ENCODE measurements at places on chromosomes 6 and 20.
A peak's percentile ranks its signal among the peaks of the same experiment; 100 is the strongest.

GRCh38 chr6:63097222-63097621 is 114.0 kb upstream of the FKBP1C start:
- DNase-seq: no peak

DNA sequence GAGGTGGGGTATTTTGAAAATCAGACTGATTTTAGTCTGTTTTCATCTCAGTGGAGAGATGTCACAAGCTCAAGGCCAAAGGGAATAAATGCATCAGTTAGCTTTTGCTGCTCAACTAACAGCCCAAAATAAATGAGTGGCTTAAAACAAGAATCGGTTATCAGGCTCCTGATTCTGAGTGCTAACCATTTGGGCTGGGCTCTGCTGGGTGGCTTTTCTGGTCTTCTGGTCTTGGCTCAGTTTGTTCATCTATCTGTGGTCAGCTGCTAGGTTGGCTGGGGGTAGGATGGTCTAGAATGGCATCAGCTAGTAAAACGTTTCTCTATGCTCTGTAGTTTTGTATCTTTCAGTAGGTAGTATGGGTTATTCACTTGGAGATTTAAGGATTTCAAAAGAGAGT is 357.5 kb upstream of the JAG1 start:
- DNase-seq: no peak

GRCh38 chr6:90074161-90074850 is 180.0 kb downstream of the GJA10 start:
- no peak for DNase-seq

GRCh38 chr20:57060407-57061050 is 205.9 kb downstream of the BMP7 start:
- no peak for DNase-seq

DNA sequence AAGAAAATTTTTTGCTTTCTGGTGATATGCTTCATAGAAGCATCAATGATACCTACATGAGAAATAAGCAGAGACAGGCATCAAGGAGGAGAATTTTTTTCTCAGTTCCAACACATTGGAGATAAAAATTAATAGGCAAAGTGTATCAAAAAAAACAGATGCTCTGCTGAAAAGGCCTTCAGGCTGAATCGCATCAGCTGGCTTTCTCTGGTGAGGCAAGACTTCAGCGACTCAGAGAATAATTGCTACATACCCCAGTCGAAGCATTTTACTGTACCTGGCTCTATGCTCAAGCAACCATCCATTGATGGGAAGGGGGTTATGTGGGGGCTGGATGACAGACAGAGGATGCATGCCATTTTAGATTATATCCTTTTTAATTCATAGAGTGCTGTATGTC is 415.1 kb downstream of the TFAP2A start:
- no peak for DNase-seq

DNA sequence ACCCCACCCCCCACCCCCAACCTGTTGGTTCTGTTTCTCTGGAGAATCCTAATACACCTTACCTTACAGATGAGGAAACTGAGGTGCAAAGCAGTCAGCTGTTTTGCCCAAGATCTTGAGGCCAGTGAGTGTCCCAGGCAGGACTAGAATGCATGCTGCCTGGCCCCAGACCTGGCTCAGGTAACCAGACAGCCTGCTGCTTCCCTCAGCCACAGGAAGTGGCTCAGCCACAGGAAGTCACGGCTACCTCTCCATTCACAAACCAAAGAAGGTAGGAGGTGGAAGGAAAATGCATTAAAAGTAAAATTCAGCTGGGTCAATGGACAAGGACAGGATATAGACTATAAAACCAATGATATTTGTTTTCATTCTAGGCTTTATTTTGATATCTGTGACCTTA is 517.6 kb downstream of the CD83 start:
- DNase-seq: peak; percentile 33

DNA sequence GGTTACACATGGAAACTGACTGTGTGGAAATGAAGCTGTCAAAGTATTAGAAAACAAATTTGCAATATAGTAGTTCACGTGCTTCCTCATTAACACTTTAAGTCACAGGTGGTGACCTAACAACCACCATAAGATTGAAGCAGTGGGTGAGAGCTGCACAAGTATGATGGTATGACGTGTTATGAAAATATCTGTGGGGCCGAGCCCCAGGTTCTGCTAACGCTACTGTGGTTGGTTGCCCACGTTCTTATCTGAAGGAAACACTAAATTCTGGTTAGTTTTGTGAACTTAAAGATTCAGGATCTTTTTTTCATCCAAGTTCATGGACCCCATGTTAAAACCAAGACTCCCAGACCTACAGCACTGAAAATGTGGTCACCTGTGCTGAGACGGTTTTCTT is 243.0 kb upstream of the RIN2 start:
- DNase-seq: no peak

DNA sequence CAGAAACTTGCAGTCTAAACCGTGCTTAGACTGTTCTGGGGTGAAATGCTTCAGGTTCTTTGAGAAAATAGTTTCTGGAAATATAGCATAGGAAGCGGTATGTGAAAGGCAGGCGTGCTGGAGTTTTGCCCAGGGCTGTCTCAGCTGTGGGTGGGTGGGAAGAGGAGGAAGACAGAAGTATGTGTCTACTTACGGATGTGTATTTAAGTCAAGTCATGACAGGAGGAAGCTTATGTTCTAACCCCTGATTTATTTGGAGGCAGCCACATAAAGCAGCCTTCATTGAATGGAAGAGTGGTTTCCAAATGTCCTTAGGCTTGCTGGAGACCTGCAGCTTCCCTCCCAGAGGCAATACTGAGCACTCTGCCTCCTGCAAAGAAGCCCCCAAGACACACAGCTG is 345.8 kb upstream of the PRND start:
- DNase-seq: no peak

DNA sequence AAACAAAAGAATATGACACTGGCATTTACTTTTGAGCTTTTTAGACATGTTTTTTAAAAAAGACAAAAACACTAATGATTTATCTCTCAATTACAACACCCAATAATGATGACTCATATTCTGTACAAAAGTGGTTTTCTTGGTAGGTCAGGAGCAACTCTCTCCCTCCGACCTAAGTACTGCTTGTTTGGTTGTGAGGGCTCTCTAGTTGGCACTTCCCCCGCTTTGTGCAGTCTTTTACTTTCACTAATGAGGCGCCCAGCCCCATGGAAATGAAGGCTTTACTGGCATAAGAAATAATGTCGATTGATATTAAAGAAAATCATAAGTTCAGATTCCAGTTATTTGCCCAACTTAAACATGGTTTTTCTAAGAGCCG is 1.3 kb downstream of the KPNA5 start:
- no peak for DNase-seq

DNA sequence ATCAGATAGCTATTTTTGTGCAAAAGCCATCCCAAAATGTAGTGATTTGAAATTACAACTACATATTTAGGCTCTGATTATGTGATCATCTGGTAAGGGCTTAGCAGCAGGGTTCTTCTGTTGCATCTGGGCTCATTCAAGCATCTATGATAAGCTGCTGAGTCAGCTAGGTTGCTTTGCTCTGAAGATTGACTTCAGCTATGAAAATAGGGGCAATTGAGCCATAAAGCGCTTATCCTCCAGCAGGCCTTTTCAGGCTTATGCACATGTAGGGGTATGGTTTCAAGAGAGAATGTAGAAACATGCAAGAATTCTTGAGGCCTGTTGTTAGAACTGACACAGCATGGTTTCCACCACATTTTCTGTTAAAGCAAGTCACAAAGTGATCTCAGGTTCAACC is 114.1 kb downstream of the PLCB1 start:
- no peak for DNase-seq

DNA sequence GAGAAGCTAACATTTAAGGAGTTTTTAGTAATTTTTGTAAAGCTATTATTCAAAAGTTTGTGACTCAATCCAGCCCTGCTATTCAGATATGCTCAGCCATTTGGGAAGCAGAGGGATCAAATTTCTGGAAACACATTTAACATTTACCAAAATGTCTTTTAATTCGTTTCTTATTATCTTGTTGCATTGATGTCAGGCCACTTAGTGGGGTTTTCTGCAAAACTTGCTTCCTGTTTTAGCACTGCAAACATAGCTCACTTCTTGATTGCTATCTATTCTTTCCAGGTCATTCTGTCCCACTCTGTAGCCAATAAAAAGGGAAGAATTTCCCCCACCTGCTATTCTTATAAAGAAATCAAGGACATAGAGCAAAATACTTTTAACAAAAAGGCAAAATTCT is 176.9 kb upstream of the SUPT3H start:
- DNase-seq: no peak

- no peak for DNase-seq
Measured at GRCh38 chr20:51876313-51876940, 74.1 kb upstream of the SALL4 start.

- DNase-seq: no peak
Measured at GRCh38 chr6:29984992-29985391, 42.7 kb downstream of the HLA-A start.

- no peak for DNase-seq
Measured at GRCh38 chr20:57708694-57709673, 831 bp downstream of the PMEPA1 start.

DNA sequence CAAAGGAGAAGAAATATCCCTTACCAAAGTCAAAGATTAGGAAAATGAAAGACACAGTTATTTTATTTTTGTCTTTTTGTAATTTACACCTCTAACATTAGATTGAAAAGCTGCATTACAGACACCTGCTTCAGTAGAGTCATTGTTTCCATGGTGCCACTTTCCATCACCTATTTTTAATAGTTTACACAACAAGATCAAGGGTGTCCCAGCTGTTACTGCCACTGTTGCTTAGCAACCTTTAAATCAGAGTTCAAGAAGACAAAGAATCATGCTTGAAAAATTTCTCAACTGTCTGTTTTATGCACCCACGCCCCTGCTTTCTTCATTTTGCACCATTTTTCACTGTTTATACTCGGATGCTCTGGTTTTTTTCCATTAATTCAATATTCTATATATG is 668.2 kb upstream of the GJE1 start:
- no peak for DNase-seq

DNA sequence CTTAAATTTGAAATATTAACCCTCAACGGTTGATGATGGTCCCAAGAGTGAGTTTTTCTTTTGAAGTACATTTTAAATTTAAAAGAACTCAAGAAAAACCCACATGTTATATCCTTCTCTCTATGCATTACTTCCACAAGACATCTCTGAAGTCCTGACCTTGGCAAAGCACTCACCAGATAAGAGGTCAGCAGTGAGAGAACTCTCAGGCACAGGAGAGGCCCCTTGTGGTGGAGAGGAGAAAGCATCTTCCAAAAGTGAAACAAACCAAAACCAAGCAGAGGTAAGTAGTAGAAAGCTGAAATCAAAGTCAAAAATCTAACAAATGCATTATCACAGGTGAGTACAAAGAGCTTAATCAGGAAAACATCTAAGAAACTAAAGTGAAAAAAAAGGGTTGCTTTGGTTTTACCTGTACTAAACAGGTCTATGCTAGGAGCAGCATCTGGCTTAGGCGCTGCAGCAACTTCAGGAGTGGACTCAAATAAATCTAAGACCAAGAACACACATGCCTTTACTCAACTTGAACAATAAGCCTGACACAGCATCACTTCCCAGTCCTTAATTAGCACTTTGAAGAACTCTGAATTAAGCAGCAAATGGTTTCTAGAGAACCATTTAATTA is 80.5 kb downstream of the PRSS35 start:
- DNase-seq: no peak

DNA sequence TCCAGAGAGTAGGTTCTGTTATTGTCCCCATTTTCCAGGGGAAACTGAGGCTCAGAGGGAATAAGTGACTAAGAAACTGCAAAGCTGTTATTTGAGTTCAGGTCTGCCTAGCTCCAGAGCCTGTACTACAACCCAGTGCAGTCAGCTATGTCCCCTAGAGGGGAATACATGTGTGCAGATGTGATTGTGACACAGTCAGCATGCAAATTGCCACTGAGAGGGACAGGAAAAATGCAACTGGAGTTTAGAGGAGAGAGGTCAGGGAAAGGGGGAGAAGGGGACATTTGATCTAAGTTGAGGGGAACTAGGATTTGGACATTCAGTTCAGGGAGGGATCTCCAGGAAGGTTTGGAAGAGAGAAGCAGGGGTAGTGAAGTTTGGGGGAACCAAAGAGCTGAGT is 38.6 kb upstream of the EPB41L1 start:
- no peak for DNase-seq

DNA sequence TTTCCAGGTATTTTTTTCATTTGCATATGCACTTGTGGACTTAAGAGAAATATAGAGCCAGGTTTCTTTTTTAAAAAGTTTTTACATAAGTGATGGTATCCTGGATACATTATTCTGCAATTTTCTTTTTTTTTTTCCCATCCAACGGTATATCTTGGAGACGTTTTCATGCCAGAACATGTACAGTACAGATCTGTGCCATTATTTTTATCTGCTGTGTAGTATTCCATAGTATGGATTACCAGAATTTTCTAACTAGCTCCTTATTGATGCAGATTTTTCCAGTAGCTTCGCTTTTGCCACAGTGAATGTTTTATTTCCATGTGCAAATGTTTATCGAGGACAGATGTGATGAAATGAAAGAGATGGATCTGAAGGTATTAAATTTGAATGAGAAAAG is 34.1 kb downstream of the PPP1R16B start:
- no peak for DNase-seq

- no peak for DNase-seq
Measured at GRCh38 chr6:3324262-3324942, 65.7 kb downstream of the PSMG4 start.

DNA sequence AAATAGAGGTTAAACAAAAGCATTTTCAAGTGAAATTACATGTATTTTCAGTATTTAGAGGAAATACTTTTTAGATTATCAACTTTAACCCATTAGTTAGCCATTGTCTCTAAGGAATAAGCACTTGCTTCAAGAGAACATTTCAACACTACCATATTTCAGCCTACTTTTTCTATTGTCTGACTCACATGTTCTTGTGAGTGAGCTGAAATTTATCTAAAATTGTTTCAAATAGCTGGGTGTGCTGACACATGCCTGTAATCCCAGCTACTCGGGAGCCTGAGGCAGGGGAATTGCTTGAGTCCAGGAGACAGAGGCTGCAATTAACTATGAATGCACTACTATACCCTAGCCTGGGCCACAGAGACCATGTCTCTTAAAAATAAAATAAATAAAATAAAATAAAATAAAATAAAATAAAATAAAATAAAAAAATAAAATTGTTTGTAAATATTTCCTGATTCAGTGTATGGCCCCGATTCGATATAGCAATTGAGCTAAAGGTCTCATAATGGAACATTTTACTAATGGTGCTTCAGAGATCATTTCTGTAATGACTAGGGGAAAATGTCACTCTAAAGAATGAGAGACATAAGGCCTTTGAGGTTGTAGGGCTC is 324.6 kb upstream of the PLCB4 start:
- no peak for DNase-seq

DNA sequence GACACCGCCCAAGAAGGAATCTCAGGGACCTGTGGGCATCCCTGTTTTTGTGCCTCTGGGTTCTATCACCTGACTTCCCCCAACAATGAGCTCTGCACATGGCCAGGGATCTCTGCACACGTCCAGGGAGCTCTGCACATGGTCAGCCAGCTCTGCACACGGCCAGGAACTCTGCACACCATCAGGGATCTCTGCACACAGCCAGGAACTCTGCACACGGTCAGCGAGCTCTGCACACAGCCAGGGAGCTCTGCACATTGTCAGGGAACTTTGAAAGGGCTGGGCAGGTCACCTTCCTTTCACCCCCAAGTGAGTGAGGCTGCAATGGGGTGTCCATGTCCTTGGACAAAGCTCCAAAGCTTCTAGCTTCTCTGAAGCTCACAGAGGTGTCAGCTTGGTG is 5.2 kb upstream of the SLCO4A1 start:
- DNase-seq: no peak
